ENCODE measurements at places on chromosomes 16 and 17.

- DNase-seq = no peak
These were observed 24.0 kb downstream of the RNF213 start for GRCh38 chr17:80284631-80285030.

- DNase-seq = no peak
These were observed 18.2 kb downstream of the RHOT1 start for GRCh38 chr17:32160526-32160925.

GRCh38 chr16:85950136-85950918, 51.4 kb downstream of the IRF8 start:
- DNase-seq = no peak

GRCh38 chr17:82536512-82537201, 17.1 kb downstream of the FOXK2 start:
- DNase-seq = no peak

GRCh38 chr17:77128896-77129567, 11.7 kb upstream of the SEC14L1 start:
- no peak for DNase-seq

GRCh38 chr17:33263396-33263795, 29.7 kb downstream of the ASIC2 start:
- DNase-seq = no peak

DNA sequence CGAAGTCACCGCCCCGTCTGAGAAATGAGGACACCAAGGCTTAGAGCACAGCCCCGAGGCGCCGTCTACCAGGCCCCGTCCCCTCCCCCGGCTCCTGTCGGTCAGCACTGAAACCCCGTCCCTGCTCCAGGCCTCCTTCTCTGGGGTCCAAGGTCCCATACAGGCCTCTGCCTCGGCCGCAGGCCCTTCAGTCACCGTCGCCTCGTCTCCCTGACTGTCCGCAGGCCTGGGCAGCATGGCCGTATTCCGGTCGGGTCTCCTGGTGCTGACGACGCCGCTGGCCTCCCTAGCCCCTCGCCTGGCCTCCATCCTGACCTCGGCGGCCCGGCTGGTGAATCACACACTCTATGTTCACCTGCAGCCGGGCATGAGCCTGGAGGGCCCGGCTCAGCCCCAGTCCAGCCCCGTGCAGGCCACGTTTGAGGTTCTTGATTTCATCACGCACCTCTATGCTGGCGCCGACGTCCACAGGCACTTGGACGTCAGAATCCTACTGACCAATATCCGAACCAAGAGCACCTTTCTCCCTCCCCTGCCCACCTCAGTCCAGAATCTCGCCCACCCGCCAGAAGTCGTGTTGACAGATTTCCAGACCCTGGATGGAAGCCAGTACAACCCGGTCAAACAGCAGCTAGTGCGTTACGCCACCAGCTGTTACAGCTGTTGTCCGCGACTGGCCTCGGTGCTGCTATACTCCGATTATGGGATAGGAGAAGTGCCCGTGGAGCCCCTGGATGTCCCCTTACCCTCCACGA, 617 bp downstream of the COASY start:
- DNase-seq = no peak

DNA sequence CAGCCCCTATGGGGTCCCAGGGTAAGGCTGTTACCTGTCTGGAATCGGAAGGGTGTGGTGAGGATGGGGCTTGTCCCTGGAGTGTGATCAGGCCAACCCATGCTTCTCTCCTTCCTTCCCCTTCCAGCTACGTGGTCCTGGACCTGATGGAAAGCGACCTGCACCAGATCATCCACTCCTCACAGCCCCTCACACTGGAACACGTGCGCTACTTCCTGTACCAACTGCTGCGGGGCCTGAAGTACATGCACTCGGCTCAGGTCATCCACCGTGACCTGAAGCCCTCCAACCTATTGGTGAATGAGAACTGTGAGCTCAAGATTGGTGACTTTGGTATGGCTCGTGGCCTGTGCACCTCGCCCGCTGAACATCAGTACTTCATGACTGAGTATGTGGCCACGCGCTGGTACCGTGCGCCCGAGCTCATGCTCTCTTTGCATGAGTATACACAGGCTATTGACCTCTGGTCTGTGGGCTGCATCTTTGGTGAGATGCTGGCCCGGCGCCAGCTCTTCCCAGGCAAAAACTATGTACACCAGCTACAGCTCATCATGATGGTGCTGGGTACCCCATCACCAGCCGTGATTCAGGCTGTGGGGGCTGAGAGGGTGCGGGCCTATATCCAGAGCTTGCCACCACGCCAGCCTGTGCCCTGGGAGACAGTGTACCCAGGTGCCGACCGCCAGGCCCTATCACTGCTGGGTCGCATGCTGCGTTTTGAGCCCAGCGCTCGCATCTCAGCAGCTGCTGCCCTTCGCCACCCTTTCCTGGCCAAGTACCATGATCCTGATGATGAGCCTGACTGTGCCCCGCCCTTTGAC, 2.4 kb downstream of the MAPK7 start:
- no peak for DNase-seq

DNA sequence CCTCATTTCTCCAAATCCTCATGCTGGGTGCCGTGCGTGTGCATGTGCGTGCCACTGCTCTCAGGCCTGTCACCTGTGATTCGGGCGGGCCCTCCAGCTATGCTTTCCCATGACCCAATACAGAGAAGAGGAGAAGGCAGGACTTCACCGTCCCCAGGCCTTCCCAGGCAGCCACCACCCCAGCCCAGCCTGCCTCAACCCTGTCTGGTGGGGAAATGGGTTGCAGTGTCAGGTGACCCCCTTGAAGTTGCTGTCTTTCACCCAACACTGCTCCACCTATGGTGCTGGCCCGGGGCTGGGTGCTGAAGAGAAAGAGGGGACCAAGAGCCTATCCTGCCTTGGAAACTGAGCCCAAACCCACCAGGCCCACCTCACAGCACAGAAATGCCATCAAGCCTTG, 94.7 kb downstream of the GOSR1 start:
- no peak for DNase-seq

DNA sequence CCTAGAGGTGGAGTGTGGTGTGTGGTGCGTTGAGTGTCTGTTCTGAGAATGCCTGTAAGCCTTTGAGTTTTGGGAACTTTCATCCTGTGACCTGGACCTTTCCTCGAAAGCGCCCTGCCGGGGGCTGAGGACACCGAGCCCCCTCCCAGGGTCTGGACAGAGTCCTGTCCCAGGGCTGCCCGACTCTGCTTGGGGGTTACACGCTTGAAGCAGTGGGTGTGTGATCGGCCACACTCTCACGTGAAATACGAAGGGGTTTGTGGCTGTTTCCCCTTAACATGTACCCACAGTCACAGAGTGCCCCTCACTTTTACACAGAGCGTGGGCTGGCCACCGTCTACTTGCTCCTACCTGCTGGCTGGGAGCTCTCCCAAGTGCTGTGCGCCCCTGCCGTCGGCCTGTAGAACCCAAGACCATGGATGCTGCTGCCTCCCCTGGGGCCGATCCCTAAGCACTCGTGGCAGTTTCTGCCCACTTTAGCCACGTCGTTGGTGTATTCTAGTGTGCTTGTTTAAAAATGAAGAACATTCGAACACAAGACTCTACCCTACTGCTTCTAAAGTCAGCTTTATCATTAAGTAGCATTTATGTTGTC, 6.8 kb downstream of the ZNF750 start:
- DNase-seq = no peak

- DNase-seq = no peak
These were observed 11.9 kb downstream of the GSE1 start for GRCh38 chr16:85625053-85625452.

DNA sequence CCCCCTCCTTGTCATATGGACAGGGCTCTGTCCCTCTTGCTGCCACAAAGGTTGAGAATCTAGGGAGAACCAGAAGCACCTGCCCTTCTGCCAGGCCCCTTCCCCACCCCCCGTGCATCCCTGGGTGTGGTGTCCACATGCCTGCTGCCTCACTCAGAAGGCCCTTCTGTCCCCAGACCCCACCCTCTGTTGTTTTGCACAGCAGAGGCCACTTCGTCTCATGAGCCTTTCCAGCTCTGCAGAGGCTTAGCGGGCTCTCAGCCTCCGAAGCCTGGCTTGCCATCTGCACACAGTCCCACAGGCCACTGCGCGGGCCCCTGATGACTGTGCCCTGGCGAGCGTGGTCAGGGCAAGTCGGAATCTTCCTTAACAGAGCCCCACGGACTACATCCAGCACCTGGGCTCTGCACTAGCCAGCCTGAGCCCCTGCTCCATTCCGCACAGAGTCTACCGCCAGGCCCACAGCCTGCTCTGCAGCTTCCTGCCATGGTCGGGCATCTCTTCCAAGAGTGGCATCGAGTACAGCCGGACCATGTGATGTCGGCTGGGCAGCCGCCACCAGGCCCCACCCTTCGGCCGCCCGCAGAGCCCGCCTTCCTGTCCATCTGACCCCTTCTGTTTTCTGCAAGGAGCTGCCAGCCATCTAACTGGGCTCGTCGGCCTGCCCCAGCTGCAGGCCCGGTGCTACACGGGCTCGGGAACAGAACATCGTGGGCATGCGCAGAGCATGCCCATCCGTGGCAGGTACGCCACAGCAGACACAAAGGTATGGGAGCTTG, 10.8 kb downstream of the C16orf90 start:
- no peak for DNase-seq

DNA sequence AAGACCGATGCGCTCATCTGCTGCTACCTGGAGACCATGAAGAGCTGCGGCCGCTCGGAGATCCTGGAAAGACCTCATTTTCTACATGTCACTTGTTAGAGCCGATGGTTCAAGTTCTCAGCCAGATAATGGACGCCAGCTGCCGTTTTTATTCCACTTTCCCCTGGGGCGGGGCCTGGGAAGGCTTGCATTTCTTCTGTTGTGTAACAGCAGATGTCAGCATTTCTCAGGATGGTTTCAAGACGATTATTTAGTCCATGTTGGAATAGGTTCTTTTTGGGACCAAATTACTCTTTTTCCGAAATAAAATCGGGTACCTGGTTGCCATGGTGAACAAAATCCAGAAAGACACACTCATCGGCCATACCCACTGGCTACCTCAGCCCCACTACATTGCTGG, 1418.3 kb downstream of the CDH11 start:
- no peak for DNase-seq

DNA sequence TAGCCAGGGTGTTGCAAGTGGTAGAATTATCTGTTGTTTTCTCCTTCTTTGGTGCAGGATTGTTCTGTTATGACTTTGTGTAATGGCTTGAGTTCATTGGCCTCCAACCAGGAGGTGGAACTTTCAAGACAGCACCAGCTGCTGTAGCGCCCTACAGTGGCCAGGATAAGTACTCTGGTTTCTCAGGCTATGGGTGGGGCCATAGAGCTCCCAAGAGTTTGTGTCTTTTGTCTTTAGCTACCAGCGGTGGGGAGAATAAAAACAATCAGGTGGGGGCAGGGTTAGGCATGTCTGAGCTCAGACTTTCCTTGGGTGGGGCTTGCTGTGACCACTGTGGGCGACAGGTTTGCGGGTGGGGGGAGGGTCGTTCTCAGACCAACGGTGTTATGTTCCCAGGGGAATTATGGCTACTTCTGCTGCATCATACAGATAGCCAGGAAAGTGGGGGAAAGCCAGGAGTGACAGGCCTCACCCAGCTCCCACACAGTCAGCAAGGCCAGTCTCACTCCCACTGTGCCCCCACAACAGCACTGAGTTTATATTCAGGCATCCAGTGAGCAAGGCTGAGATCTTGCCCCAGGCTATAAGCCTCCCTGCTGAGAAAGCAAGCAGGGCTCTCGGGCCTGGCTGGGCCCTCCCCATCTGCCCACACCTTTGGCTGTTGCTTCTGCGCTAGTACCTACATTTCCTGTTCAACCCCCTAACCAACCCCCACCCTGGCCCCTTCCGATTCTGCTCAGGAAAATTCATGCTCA, 15.4 kb downstream of the ABCA10 start:
- no peak for DNase-seq

DNA sequence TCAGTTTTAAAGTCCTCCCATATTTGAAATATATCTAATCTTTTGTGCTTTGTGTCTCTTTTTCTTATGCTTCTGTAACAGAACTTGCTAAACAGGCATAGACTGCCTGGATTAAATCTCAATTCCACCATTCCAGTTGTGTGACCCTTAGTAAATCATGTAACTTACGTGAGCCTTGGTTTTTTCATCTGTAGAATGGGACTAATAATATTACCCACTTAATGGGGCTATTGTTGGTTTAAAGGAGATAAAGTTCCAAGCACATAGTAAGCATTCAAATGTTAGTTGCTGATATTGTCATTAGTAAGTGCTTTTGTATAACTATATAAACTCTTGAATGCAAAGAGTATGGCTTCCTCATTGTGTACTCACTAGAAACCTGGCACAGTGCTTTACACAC, 5.9 kb upstream of the VWA3A start:
- no peak for DNase-seq

DNA sequence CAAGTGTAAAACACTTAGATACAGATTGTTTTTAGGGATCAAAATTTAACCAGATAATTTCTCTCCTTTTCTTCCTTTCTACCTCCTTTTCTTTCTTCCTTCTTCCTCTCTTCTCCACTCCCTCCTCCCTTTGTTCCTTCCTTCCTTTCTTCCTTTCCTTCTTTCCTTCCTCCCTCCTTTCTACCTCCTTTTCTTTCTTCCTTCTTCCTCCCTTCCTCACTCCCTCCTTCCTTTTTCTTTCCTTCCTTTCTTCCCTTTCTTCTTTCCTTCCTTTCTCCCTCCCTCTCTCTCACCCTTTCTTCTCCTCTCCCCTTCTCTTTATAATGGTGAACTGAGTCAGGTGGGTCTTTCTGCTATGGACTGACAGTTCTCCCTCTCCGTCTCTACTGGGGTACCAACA, 397.5 kb upstream of the CDH11 start:
- DNase-seq = no peak

DNA sequence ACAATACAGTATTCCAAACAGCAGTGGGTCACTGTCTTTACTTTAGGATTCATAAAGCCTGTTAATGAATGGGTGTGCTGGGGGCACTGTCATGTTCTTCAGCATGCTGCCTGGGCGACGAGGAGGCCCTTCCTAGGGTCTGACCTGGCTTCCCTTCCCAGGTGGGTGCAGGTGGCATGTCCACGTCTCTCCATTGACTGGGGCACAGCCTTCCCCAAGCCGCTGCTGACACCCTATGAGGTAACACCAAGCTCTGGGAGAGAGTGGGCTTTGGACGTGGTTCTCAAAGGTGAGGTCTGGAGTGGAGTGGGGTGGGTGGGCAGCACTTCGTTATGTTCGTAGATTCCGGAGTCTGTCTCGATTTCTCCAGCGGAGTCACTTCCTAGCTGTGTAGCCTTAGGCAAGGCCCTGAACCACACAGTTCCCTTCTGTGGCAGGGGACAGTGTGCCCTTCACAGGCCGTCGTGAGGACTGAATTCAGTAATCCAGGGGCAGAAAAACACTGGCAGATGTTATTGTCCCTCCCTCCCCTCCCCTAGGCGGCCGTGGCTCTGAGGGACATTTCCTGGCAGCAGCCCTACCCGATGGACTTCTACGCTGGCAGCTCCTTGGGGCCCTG, 771 bp upstream of the OVCA2 start:
- DNase-seq = no peak

DNA sequence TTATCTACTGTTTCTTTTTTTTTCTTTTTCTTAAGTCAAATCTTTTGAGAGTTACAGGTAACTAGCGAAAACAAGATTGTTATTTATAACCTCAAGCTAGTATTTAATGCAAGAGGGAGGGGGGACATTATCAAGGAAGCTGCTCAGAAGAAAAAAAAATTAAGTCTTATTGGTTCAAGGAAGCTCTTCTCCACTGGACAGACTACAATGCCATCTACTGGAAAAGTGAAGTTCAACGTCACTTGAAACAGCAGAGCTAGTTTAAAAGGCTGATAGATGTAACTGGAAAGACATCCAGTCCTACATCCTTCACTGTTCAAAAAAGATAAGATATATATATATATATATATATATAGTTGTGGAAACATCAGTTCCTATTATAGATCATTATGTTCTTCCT, 418.0 kb upstream of the PSMD7 start:
- DNase-seq = no peak
